Activated T-helper 17 cell treated with anti-CD3 and anti-CD28 coated beads, Interleukin-2, amount 50 U/mL, for 72 hours (primary cell): ENCODE measurements at places on chromosomes 12 and 14.
A peak's percentile ranks its signal among the peaks of the same experiment; 100 is the strongest.

DNA sequence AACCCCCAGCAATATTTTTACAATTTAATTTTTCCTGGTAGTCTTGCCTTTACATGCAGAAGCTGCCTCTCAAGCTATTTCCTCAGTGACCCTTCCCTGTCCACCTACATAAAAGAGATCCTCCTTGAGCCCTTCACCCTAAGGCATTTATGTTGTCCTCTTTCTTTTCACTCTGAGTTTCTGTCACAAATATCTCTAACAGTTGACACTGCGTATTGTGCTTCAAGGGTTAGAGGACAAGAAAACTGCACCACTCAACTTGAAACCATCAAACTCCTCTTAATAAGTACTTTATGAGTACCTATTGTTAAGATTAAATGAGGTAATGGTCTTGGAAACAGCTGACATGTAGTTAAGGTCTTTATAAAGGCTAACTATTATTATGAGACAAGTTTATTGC is 557.7 kb downstream of the TRHDE start:
- ATAC-seq: no peak

- peak; percentile 62 for ATAC-seq
Measured at GRCh38 chr12:94309373-94309772, 150.3 kb downstream of the CEP83 start.

GRCh38 chr12:21827083-21827482 is 52.6 kb upstream of the KCNJ8 start:
- ATAC-seq: no peak

- ATAC-seq: no peak
Measured at GRCh38 chr14:34776611-34777010, 62.2 kb upstream of the CFL2 start.

- peak; percentile 12 for ATAC-seq
Measured at GRCh38 chr14:100617410-100618317, 30.4 kb upstream of the BEGAIN start.

GRCh38 chr14:23385642-23386265 is 8.9 kb downstream of the CMTM5 start:
- ATAC-seq: no peak

DNA sequence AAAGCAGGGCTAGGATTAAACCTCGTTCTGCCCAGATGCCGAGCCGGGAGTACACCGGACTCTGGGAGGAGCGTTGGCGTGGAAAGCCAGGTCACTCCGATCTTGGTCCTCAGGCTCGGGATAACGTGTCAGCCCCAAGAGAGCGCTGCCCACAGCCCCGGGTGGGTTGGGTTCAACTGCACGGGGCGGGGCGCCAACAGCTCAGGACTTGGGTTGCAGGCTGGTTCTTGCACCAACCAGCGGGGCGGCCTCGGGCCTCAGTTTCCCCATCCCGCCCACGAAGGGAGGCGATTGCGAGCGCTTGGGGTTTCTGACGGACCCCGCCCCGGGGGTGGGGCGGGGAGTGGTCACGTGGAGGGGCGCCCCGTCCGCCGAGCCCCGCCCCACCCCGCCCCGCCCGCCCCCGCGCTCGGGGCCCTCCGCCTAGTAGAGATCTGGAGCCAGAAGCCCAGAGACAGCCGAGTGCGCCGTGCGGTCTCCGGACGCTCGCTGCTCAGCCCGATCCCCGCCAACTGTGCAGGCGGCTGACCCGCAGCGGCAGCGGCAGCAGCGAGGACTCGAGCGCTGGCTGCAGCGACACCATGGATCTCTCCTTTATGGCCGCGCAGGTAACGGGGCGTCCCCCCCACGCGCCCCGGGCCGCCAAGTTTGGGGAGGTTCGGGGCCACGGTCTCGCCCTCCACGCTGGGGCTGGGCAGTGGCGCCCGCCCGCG is at the start of gene C14orf132:
Gene C14orf132, plus strand, starts transcription at position 443 of the 713 bp plus-strand sequence. Its CDS starts 139 bp downstream, at position 582.
- peak; percentile 93 for ATAC-seq

- no peak for ATAC-seq
Measured at GRCh38 chr12:122537021-122537420, 10.0 kb downstream of the KNTC1 start.

- ATAC-seq: no peak
Measured at GRCh38 chr12:102551186-102551585, 70.8 kb upstream of the IGF1 start.

GRCh38 chr12:130463818-130464670 is 126.4 kb downstream of the PIWIL1 start:
- ATAC-seq: no peak
